ENCODE measurements at places on chromosomes 3 and 15.

DNA sequence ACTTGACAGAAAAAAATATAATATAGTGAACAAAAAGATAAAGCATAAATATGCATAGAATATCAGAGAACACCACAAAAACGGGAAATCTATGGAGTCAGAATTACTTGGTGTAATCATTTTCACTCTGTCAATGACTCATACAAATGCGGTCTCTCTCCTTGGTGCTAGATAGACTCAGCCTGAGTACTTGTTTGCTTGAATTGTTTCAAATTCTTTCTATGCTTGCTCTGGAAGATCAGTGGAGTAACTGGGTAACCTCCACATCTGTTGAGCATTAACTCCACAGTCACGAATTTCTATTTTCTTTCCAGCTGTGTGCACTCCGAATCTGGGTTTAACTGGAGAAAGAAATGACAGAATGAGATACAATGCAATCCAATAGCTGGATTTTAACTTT lies 760.4 kb downstream of the ZPLD1 start:
- no peak for DNase-seq

DNA sequence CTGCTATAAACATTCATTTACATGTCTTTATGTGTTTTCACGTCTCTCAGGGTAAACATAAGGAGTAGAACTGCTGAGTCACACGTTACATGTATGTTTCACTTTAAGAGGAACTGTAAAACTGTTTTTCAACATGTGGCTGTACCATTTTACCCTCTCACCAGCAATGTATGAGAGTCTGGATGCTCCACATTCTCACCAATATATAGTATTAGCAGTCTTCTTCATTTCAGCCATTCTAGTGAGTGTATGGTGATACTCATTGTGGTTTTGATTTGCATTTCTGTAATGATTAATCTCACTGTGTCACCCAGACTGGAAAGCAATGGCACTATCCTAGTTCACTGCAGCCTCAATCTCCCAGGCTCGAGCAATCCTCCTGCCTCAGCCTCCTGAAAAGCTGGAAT lies 37.1 kb downstream of the PHC3 start:
- no peak for DNase-seq

- no peak for DNase-seq
Observed at GRCh38 chr3:6989608-6990291, 128.8 kb downstream of the GRM7 start.

DNA sequence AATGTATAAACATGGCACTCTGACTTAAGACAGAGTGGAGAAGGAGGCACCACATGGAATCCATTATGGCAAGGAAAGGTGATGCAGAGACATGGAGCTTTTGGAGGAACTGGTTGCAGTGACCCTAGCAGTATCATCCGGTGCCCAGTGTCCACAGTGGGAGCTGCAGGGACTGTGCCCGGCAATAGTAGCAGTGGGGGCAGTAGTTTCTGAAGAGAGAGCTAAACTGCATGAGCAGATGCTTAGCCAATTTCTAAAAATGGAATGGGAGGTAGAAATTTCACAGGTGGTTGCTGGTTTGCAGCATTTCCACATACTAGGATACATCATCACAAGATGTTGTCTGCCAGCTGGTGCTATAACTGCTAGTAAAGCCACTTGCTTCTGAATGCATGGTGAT lies 7.8 kb upstream of the TM2D3 start:
- no peak for DNase-seq

DNA sequence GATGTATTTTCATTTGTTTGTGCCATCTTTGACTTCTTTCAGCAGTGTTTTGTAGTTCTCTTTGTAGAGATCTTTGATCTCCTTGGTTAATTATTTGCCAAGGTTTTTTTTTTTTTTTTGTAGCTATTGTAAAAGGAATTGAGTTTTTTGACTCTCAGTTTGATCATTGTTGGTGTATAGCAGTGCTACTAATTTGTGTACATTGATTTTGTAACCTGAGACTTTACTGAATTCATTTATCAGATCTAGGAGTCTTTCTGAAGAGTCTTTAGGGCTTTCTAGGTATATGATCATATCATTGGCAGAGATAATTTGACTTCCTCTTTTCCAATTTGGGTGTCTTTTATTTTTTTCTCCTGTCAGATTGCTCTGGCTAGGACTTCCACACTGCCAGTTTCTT lies 42.2 kb upstream of the POMGNT2 start:
- no peak for DNase-seq

DNA sequence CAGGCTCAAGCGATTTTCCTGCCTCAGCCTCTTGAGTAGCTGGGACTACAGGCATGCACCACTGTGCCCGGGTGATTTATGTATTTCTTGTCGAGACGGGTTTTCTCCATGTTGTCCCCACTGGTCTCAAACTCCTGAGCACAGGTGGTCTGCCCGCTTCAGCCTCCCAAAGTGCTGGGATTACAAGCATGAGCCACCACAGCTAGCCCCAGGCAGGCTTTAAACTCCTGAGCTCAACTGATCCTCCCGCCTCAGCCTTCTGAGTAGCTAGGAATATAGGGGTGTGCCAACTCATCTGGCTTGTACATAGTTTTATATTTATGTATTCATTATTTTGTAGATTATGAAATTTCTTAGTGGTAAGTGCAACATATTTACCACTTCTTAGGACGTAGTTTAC lies 198.8 kb upstream of the MCTP2 start:
- no peak for DNase-seq

Data from fibroblast of villous mesenchyme (primary cell).